ENCODE measurements at places on chromosomes 12 and 14.

GRCh38 chr14:67746927-67747326, 45.2 kb downstream of the RDH12 start:
- no peak for DNase-seq

GRCh38 chr12:38998887-38999482, 93.6 kb upstream of the CPNE8 start:
- peak; percentile 43 for DNase-seq

- DNase-seq, result no peak
These were observed 90.9 kb downstream of the GALNT9 start for GRCh38 chr12:132238488-132238854.

GRCh38 chr14:102785595-102785963, 8.3 kb downstream of the TRAF3 start:
- no peak for DNase-seq

- DNase-seq, result no peak
These were observed 2.1 kb downstream of the CKAP4 start for GRCh38 chr12:106245767-106246166.

DNA sequence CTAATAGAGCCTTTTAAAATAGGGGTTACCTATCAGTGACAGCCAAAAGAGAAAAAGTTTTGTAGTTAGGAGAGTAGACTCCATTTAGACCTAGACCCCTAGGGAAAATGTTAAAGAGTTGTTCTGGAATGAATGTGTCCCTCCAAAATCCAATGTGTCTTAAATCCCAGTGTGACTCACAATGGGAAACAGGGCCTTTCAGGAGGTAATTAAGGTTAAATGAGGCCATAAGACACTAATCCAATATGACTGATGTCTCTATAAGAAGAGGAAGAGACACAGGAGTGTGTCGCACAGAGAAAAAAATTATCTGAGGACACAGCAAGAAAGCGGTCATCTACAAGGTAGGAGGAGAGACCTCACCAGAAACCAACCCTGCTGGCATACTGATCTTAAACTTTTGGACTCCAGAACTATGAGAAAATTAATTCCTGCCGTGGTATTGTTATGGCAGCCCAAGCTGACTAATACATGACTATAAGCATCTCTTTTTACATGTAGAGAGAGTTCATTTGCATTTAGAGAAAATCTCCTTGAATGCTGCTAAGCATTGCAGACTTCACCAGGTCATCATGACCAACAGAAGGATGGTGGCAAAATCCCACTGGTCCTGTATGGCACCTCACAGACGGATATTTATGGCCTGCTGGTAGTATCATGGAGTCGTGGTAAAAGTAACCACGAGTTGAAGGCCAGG, 259.6 kb upstream of the TMTC1 start:
- no peak for DNase-seq

- DNase-seq, result no peak
These were observed 115.2 kb downstream of the BMP4 start for GRCh38 chr14:53841109-53842099.

DNA sequence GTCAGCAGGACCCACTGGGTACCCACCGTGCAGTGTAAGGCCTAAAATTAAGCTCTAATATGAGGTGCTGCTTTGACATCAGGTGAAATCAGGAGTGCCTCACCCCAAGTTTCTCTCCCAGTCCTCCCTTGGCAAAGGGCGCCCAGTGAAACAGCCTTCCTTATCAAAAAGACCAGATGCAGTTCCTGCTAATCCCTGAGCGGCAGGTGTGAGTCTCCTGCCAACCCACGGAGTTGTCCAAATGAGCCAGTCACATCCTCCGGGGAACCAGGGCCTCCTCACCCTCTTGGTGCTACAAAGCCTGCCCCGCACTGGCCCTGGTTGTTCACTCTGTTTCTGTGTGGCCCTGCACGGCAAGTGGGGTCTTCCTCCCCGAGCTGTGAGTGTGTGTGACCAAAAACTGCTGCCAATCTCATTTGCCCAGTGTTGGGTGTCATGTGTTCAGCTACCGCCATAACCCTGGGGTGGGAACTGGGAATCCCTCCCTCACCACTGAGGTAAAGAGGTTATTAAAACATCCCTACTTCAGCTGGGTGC, 20.2 kb upstream of the P2RX4 start:
- no peak for DNase-seq

DNA sequence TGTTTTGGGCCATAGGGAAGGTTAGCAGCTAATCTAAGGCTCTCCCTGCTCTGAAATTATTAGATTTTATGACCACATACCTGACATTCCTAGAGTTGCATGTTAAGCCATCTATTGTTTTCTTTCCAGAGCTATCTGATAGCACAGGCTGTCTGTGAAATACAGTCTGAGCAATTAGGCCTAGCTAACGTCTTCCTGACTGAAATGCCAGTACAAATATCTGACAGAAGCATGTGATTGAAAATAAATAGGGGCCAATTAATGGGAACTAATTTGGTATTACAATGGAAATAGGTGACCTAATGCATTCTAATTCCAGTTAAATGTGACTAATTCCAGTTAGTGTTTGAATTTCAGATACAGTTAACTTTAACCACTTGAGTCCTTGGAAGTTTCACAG, 115.2 kb downstream of the C12orf75 start:
- no peak for DNase-seq

- peak; percentile 85 for DNase-seq
These were observed 1.0 kb upstream of the DUSP6 start for GRCh38 chr12:89353188-89353822.

DNA sequence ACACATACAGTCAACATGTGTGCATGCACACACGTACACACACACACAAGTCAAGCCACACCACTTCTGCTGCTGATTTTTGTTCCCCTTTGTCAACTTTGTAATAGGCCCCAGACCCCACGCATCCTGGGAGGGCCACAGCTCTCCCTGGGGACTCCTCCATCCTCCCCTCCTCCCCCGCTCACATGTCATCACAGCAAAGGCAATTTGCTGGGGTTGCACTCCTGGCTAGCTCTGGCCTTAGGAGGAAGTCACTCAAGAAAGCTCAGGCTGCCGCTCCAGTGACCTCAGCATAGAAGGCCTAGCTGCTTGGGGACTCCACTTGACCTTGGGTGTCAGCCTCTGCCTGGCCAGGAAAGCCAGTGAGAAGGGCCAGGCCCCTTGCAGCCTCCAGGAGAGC, 27.2 kb downstream of the NGB start:
- no peak for DNase-seq

DNA sequence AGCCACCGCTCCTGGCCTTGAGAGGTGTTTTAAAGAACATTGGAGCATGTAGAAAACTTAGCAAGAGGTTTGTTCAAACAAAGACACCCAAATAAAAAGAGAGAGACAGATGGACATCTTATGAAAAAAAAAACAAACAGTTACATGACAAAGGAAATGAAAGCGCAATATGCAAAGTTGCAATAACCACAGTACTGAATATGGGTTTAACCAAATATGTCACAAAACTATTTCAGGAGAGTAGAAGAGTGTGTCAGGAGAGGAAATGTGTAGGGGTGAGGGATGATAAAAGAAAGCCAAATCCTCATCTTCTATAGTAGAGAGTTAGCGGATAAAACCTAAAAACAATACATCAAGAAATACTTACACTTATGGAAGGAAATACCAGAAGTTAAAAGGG, 98.4 kb downstream of the GTF2A1 start:
- DNase-seq, result no peak

- DNase-seq, result peak; percentile 2
These were observed 22.4 kb downstream of the OR10G2 start for GRCh38 chr14:21612324-21612723.

DNA sequence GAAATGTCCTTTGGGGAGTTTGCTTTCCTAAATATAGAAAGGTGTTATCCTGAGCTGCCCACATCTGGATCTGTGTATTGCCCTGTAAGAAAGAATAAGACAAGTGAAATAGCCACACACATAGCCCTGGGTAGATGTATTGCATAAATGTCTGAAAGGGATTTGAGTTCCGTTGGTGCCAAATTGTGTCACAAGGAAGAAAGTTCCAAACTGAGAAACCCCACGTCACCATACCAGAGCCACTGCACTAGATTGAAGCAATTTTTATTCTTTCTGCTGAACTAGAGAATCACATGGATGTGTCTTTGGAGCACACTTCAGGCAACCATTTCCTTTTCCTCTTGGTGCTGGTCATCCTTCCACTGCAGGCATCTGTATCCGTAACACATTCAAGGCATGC, 5.0 kb downstream of the RNASE9 start:
- no peak for DNase-seq

- DNase-seq, result no peak
These were observed 70.1 kb upstream of the HIF1A start for GRCh38 chr14:61625165-61625564.

DNA sequence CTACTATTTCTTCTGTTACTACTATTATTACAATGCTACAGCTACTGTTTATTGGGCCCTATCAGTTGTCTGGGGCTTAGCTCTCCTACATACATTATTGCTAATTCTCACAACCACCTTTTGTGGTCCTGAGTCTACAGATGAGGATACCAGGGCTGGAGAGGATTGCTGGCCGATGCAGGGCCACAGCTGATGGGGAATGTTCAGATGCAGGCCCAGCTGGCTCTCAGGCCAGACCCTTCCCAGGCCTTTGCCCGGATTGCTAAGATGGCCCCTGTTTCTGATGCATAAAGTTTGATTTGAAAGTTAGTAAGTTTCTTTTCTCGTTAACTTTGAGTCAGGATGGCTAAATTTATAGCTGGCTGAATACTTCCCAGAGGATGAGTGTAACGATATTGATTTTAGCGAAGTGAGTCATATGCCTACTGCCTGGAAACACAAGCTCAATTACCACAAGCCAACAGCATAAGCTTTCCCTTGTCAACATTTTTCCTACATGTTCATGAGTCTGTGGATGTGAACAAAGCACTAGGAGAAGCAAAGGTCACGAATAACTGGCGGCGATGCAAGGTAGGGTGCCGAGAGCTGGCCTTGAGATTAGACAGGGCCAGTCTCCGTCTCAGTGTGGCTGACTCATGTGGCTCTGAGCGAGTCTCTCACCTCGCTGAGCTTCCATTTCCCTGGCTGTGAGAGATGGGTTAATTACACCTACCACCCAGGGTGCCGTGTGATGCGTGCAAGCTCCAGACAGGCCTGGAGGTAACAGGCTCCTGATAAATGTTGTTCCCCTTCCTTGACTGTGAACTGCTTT, 111.0 kb downstream of the BEGAIN start:
- DNase-seq, result peak; percentile 88

- no peak for DNase-seq
These were observed 37.7 kb upstream of the GXYLT1 start for GRCh38 chr12:42182394-42182793.

GRCh38 chr14:104973135-104973384, 5.1 kb downstream of the AHNAK2 start:
- peak; percentile 27 for DNase-seq

GRCh38 chr14:30874120-30874998, at the start of gene COCH:
COCH (plus strand) TSS chr14:30874559; CDS start chr14:30874939, 380 bp downstream.
- peak; percentile 73 for DNase-seq

GRCh38 chr12:67722296-67722695, 73.8 kb downstream of the DYRK2 start:
- no peak for DNase-seq

- DNase-seq, result no peak
These were observed 861.0 kb downstream of the RPS29 start for GRCh38 chr14:48725051-48725734.

GRCh38 chr14:75928690-75929181, 53.1 kb downstream of the TGFB3 start:
- DNase-seq, result no peak

DNA sequence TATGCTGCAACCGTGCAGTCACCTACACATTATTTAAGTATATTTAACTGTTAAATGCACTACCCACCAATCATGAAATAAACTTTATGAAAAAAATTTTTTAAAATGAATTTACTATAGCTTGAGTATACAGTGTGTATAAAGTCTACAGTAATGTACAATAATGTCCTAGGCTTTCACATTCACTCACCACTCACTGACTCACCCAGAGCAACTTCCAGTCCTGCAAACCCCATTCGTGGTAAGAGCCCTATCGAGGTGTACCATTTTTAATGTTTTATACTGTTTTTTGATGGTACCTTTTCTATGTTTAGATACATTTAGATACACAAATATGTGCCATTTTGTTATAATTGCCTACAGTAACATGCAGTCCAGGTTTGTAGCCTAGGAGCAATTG, 48.1 kb downstream of the KLRG1 start:
- no peak for DNase-seq

GRCh38 chr12:104952816-104953215, 5.3 kb downstream of the SLC41A2 start:
- DNase-seq, result no peak

DNA sequence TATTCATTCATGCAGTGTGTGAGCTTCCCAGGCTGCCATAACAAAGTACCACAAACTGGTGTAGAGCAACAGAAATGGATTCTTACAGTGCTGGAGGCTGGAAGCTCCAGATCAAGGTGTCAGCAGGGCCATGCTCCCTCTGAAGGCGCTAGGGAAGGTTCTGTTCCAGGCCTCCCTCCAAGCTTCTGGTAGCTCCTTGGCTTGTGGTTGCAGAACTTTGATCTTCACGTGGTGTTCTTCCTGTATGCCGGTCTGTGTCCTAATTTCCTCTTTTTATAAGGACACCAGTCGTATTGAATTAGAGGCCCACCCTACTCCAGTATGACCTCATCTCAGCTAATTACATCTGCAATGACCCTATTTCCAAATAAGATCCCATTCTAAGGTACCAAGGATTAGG, 3.1 kb downstream of the OTUB2 start:
- no peak for DNase-seq

DNA sequence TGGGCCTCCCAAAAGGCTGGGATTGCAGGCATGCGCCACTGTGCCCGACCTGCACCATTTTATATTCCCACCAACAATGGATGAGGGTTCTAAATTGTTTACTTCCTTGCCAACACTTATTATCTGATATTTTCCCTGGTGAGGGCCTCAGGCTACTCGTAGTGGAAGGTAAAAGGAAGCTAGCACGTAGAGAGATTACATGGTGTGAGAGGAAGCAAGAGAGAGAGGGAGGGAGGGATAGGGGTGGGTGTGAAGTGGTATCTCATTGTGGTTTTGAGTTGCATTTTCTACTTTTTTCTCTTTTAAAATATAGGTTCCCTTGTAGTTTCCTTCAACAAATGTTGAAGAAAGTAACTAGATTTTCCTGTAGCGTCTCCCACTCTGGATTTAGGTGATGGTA, 30.9 kb downstream of the MYO1H start:
- DNase-seq, result no peak

DNA sequence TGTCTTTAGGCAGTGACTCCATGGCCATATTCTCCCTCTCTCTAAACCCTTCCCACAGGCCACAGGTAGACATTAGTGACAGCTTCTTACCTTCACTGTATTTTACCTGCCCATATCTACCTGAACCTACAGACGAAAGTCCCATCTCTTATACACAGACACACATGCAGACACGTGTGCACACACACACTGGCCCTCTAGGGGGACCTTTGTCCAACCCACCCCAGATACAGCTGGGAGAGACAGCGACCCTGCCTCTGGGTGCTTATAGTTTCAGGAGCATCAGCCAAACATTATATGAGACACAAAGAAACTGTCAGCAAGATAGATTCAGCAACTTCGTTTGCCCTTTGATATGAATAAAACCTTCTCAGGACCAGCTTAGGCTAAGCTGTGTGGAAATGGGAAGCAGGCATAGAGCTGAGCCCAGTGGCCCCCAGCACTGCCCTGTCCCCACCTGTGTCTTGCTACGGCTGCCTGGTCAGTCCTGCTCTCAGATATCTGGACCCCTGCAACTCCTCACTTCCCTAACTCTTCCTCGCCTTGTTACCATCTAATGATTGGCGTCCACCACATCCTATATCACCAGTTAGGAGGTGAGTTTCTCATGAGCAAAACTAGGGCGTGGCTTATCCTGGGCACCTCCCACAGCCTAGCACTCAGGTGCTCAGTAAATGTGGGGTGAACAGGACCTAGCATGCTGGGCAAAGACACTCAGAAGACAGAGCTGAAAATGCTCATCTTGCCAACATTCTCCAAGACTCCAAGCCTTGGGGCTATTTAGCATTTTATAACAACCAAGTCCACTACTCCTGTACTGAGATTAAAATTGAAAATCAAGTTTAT, 12.0 kb upstream of the CD9 start:
- DNase-seq, result no peak

Measured in NCI-H345 (cell line).